Muscle of arm (tissue), 14 donors: ENCODE measurements at places on chromosomes 1 and 21. TPM values are rescaled to one million over a fixed set of nuclear protein-coding genes. Genes with fewer than 3 reads are reported as not detected.
A peak's percentile ranks its signal among the peaks of the same experiment; 100 is the strongest.

The XCL1 gene
- polyA plus RNA-seq: 0.17 TPM

The BPNT1 gene
- 29.7 TPM for polyA plus RNA-seq

DNA sequence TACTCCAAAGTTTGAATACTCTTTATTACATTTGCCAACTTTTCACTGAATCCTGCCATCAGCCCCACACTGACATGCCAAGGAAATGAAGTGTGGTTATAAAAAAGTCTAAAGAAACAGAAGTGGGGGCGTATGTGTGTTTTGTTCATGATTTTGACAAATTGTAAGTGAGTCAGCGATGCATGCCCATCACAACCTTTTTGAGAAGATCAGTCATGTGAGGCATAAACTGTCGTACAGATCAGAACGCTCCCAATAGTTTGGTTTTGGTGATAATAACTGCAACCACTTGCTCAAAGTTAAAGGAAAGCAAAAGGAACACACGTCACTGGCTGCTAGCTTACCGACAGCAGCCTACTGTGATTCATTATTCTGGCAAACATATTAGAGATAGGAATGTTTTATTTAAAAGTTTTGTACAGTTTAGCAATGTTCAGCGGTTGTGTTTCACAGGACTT lies 95.6 kb downstream of the RGS2 start:
- peak; percentile 23 for DNase-seq

- DNase-seq: no peak
These were observed 318 bp downstream of the ALDH4A1 start for GRCh38 chr1:18901952-18902522.

- DNase-seq: peak; percentile 68
These were observed 42.5 kb downstream of the ETS2 start for GRCh38 chr21:38848187-38848609.

DNA sequence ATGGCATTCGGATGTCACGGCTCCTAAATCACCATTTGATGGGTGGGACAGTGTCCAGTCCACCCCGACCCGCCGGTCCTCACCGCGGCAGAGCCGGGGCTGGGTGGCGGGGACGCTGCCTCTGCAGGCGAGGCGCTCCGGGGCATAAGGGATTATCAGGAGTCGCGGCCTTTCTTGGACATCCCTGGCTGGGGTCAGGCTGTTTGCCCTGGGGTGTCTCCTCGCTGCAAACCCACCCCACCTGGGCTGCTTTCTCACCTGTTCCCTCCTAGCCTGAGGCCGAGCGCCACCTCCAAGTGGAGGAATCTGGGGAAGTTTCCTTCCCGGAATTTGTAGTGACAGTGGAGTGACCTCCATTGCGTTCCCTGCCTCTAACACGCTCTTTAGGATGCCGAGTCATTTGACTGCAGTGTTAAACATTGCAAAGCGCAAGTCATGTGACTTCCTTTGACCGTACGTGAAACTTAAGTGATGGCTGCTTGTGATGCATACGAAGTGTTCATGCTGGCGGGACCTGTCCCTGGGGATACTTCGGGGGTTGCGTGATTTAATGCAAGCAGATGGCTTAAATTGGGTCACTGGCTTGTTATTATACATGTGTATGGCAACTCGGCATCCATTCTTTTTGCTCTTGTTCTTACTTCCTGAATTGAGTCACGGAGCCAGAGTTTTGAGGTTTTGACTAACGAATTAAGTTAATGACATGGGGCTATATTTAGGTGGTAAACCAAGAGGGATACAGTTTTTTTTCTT lies 536 bp downstream of the LGALS8 start:
- peak; percentile 74 for DNase-seq
